Fibroblast of pulmonary artery (primary cell): ENCODE measurements at places on chromosomes 3 and 15.

DNA sequence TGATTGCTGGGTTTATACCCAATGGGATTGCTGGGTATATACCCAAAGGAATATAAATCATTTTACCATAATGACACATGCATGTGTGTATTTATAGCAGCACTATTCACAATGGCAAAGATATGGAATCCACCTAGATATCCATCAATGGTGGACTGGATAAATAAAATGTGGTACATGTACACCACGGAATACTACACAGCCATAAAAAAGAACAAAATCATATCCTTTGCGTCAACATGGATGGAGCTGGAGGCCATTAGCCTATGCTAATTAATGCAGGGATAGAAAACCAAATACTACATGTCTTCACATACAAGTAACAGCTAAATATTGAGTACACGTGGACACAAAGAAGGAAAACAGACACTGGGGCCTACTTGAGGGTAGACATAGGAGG is 22.6 kb downstream of the MNS1 start:
- no peak for DNase-seq

DNA sequence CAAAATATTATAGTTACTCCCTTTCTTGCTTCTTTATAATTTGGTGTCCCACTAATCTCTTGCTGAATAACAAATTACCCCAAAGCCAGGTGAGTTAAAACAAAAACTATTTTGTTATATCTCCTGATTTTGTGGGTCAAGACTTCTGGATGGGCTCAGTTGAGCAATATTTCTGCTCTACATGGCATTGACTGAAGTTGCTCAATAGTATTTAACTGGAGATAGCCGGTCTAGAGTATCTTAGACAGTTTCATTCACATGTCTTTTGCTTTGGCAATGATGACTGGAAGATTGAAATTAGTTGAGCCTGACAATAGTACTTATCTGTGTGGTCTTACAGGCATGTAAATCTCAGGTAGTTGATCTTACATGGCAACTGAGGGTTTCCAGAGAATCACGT is 51.0 kb upstream of the TP63 start:
- no peak for DNase-seq

DNA sequence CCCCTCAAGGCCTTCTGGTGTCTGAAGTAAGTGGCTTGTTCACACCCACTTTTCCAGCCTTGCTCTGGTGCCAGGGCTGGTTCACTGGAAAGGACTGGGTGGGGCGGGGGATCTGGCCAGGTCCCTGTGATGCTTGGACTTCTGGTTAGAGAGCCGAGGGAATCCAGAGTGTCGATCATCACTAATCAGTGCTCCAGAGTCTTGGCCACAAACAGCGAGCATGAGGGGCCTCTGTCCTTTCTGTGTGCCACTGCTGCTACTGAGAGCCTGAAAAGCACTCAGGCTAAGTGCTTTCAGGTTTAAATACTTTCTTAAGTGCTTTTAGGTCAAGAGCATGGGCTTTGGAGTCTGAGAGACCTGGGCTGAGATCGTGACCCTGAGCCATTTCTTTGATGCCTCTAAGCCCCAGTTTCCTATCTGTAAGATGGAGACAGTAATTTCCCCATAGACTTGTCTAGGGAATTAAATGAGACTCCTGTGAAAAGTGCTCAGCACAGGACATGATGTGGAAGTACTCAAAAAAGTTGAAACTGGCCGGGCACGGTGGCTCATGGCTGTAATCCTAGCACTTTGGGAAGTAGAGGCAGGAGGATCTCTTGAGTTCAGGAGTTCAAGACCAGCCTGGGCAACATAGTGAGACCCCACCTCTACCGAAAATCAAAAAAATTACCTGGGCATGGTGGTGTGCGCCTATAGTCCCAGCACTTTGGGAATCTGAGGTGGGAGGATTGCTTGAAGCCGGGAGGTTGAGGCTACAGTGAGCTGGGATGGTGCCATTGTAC is 53.8 kb upstream of the SEC22A start:
- DNase-seq = no peak

DNA sequence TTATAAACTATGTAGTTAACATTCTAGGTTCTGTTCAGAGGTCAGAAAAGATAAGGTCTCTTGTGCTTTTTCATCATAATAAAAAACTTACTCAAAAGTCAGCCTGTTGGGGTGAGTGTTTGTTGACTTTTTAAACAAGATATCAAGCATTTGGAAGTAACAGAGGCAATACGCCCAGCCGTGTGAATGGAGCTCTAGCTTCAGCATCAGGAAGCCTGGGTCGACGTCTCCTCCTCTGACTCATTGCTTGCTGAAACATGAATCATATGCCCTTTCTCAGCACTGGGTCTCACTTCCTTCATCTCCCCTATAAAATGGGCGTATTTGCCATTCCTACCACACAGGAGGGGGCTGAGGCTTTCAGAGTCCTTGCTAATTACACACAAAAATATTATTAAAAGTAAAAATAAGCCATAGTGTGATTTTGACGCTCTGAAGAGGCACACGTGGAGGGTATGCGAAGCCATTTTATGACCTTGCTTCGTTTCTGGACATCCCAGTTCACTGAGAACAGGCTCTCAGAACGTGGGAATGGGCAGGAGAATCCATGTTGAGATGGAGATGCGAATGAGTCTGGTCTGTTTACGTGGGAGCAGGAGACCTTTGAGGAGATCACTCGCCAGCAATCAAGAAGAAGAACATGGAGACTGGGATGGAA is 220.8 kb upstream of the TPRG1 start:
- DNase-seq = peak; percentile 99

GRCh38 chr15:29676961-29677402 is 145.3 kb downstream of the TJP1 start:
- DNase-seq = peak; percentile 63

GRCh38 chr3:179898024-179898423 is 138.7 kb downstream of the PEX5L start:
- DNase-seq = peak; percentile 42

DNA sequence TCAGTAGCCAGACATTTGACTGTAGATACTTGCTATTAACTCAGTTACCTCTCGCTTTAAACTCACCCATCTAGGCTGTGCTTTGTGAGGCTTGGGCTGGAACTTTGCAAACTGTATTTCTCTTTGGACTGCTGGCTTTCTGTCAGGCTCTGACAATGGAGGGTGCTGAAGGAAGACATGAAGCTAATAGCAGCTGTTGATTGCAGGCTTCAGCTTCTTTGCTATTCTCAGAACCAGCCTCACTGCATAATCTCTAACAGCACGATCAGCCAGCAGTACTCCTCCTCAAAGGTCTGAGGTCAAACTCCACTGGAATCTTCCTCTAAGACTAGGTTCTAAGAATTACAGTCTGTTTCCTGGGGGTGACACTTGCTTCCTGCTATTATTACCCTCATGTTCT is 295.6 kb downstream of the ZBBX start:
- no peak for DNase-seq

DNA sequence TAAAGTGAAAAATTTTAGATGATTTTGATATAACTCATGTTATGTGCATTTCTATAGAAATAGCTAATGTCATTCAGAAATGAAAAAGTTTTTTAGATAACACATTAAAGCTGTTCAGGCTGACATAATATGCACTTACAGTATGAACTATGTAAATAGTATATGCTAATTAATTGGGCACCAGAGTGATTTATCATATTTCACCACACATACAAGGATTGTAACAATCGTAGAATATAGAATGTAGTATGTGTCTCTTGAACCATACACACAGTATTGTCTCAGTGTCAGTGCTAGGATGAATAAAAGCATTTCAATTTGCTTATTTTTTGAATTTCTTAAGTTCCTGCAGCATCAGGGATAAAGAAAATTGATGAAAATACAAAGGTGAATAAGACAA is 710.0 kb downstream of the OTOL1 start:
- DNase-seq = no peak

- no peak for DNase-seq
Observed at GRCh38 chr3:9732080-9732739, 675 bp downstream of the BRPF1 start.

DNA sequence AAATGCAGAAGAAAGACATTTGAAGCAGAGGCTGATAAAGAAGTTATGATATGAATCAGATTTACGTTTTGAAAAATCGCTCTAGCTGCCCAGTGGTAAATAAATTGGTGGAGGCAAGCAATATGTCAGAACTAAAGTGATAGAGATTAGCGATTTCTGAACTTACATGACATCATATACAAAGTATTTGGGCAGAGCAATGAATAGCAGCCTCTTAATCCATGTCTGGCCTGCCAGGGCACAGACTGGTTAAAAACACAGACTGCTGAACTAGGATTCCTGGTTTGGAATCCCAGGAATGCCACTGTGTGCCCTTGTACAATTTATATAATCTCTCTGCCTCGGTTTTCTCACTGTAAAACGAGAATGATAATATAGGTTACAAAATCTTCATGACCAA is 243.1 kb upstream of the SETMAR start:
- DNase-seq = no peak
